ENCODE measurements at places on chromosomes 3 and 15. TPM values are rescaled to one million over a fixed set of nuclear protein-coding genes. Genes with fewer than 3 reads are reported as not detected.

Gene FOXP1
- 6.2 TPM for polyA plus RNA-seq

GRCh38 chr3:134511500-134511899, 25.6 kb downstream of the CEP63 start:
- H3K4me1 ChIP-seq, result no peaks in the 10 kb centered on the region
- no peak for DNase-seq
- no peak overlapping the region for H3K4me3 ChIP-seq

- DNase-seq, result no peak
- H3K27ac ChIP-seq, result no peak overlapping the region
- H3K36me3 ChIP-seq, result no peaks in the 10 kb centered on the region
- H3K27me3 ChIP-seq, result no peaks in the 10 kb centered on the region
These were observed 142.9 kb upstream of the MRPL3 start for GRCh38 chr3:131645638-131646037.

GRCh38 chr3:195790901-195791300, 20.8 kb downstream of the MUC4 start:
- H3K27me3 ChIP-seq, result no peaks in the 10 kb centered on the region
- no peak overlapping the region for H3K27ac ChIP-seq
- no peak for DNase-seq
- H3K4me3 ChIP-seq, result no peak overlapping the region
- H3K4me1 ChIP-seq, result no peaks in the 10 kb centered on the region
- H3K36me3 ChIP-seq, result no peaks in the 10 kb centered on the region

DNA sequence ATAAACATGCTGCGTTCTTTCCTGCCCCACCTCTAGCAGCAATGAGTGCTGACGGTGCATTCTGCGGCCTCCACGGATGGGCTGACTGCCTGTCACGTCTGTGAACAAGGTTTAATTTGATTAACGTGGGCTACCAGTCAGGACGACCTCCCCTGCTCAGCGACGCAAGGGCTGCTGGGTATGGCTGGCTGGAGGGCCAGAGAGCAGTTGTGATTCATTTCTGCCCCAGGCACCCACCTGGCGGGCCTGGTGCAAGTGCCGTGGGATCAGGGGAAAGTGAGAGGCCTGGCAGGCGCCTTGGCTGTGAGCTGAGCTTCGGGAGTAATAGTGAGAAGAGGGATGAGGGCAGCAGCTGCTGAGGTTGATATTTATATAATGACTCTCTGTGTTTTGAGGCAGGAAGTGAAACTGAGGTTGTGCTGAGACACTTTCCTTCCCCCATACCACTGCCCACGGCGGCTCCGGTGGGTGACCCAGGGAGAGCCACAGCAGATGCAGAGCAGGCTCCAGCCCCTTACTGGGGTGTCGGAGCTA, 190.4 kb upstream of the BCL6 start:
- no peaks in the 10 kb centered on the region for H3K4me1 ChIP-seq
- DNase-seq, result no peak
- no peaks in the 10 kb centered on the region for H3K27me3 ChIP-seq
- no peak overlapping the region for H3K27ac ChIP-seq

GRCh38 chr3:117651246-117651645, 941.7 kb downstream of the TUSC7 start:
- no peak overlapping the region for H3K27ac ChIP-seq
- no peak overlapping the region for H3K4me3 ChIP-seq
- no peaks in the 10 kb centered on the region for H3K4me1 ChIP-seq
- no peak for DNase-seq
- no peaks in the 10 kb centered on the region for H3K36me3 ChIP-seq
- H3K27me3 ChIP-seq, result no peaks in the 10 kb centered on the region

DNA sequence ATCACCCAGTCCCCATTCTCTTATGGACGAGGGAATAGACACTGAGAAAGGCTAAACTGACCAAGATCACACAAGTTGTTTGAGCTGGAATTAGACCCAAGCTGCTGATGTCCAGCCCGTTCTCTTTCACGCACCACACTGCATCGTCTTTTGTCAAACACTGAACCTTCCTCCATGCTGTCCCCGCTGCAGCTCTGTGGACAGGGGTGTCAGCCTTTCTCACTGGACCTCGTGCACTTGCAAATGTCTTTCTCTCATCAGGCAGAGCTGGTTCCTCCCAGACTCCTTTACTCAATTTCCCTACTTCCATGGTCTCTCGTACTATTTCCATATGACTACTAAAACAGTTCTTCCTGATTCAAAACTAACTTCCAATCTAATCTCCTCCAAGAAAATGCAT, 161.6 kb downstream of the MEIS2 start:
- H3K4me3 ChIP-seq, result no peak overlapping the region
- H3K27ac ChIP-seq, result no peak overlapping the region
- no peaks in the 10 kb centered on the region for H3K36me3 ChIP-seq
- H3K4me1 ChIP-seq, result no peaks in the 10 kb centered on the region
- DNase-seq, result no peak
- H3K27me3 ChIP-seq, result no peaks in the 10 kb centered on the region

- H3K4me3 ChIP-seq, result no peak overlapping the region
- peak; percentile 33 for DNase-seq
- H3K27ac ChIP-seq, result peak overlapping the region; percentile 56
- no peaks in the 10 kb centered on the region for H3K36me3 ChIP-seq
These were observed 121.7 kb upstream of the SPRED1 start for GRCh38 chr15:38130740-38131498.

GRCh38 chr15:22845289-22845900, 6.9 kb downstream of the NIPA2 start:
- no peak for DNase-seq
- peaks cover 15% of the 10 kb centered on the region for H3K36me3 ChIP-seq
- H3K27ac ChIP-seq, result no peak overlapping the region
- H3K27me3 ChIP-seq, result no peaks in the 10 kb centered on the region
- H3K4me3 ChIP-seq, result no peak overlapping the region

GRCh38 chr3:62529230-62529629, 155.9 kb upstream of the FEZF2 start:
- H3K27ac ChIP-seq, result no peak overlapping the region
- H3K27me3 ChIP-seq, result no peaks in the 10 kb centered on the region
- DNase-seq, result no peak

Gene RASGRP1
- 1.1 TPM for polyA plus RNA-seq

DNA sequence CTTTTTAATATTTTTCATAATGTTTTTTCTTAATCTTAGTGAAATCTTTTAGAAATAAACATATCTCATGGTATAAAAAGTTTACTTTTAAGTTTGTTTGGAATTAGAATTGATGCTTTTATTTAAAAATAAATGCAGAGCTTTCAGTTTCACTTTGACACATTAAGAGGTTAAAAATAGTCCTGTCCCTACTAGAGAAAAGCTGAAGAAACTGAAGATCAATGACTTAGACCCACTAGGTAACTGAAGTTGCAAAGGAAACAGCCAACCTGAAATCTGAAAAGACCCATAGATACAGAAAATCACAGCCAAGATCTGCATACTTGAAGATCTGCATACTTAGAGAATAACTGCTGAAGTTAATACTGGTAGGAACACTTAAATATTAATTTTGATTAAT, 237.6 kb downstream of the RAP2B start:
- H3K4me3 ChIP-seq, result no peak overlapping the region
- DNase-seq, result no peak
- H3K27me3 ChIP-seq, result no peaks in the 10 kb centered on the region
- H3K27ac ChIP-seq, result peak overlapping the region; percentile 70

DNA sequence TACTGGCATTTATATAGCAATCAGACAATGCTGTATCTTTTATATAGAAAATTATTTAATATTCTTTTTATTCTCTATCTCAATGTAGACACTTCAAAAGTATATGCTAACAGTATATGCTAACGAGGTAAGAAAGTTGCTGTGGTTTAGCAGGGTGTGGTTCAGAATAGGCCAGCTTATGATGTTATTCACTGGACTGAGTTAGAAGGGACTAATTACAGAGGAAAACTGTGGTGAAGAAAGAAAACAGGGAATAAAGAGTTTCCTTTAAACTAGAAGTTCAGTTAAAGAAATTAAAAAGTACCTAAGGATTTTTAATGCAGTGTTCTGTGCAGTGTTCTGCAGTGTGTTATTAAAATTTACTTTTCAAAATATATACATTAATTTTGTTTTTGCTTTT, 59.4 kb downstream of the MYO9A start:
- no peak overlapping the region for H3K4me3 ChIP-seq
- no peaks in the 10 kb centered on the region for H3K27me3 ChIP-seq
- no peak for DNase-seq
- no peaks in the 10 kb centered on the region for H3K4me1 ChIP-seq
- no peaks in the 10 kb centered on the region for H3K36me3 ChIP-seq
- no peak overlapping the region for H3K27ac ChIP-seq

DNA sequence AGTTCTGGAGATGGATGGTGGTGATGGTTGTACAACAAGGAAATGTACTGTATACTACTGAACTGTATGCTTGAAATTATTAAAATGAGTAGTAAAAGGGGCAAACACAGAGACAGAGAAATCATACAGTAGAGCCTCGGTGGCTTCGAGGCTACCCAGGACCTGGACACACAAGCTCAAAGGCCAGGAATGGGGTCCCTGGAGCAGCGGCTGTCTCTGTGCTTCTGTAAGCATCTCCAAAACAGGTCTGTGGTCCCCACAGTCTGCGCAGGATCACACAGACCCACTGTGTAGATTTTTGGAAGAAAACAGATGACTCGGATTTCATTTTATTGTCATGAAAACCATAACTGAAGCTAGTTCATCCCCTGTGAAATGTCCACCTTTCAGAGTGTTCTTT, 39.7 kb downstream of the PGPEP1L start:
- H3K27ac ChIP-seq, result no peak overlapping the region
- peaks cover 1% of the 10 kb centered on the region for H3K36me3 ChIP-seq
- H3K4me3 ChIP-seq, result no peak overlapping the region
- H3K4me1 ChIP-seq, result no peaks in the 10 kb centered on the region

DNA sequence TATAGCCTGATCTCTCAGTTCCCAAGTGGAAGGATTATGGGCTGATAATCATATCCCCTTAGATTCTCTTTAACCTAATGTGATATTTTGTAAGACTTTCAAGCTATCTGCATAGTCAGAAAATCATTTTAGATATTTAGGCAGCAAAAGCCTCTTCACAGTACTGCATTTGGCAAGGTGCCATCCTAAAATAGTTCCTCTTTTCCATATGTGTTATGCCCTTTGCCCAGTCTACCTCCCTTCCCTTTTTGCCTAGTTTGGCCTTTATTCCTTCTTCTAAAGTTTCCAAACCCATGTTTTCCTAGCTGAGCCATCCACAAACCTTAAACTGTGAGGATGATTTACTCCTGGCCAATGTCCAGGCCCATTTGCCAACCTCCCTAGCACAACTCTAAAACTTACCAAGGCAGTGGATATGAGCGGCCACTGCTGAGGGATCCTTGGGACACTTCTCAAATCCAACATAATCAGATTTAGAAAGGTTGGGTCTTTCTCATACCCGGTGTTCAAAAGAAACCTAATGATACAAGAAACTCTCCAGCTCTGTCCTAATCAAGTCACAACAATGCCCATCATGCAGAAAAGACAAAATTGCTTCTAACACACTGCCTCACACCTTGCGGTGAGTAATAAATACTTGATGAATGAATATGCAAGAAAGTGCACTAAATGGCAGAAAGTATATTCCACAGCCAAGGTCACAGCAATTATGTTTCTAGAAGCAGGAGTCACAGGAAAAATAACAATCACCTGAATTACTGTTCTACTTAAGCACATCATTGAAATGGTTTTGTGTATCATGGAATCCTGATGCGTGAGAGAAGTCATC, 493.9 kb downstream of the NLGN1 start:
- DNase-seq, result peak; percentile 9
- no peaks in the 10 kb centered on the region for H3K27me3 ChIP-seq
- H3K4me3 ChIP-seq, result no peak overlapping the region
- no peak overlapping the region for H3K27ac ChIP-seq
- H3K4me1 ChIP-seq, result peaks cover 8% of the 10 kb centered on the region

GRCh38 chr3:159301961-159302360, 500.1 kb downstream of the MFSD1 start:
- H3K36me3 ChIP-seq, result no peaks in the 10 kb centered on the region
- H3K4me3 ChIP-seq, result no peak overlapping the region
- no peaks in the 10 kb centered on the region for H3K27me3 ChIP-seq
- DNase-seq, result no peak

Gene CCPG1
- polyA plus RNA-seq, result 12.4 TPM

GRCh38 chr3:135033737-135034136, 238.7 kb downstream of the EPHB1 start:
- no peak for DNase-seq
- H3K27ac ChIP-seq, result no peak overlapping the region
- no peak overlapping the region for H3K4me3 ChIP-seq
- no peaks in the 10 kb centered on the region for H3K27me3 ChIP-seq
- H3K36me3 ChIP-seq, result no peaks in the 10 kb centered on the region

Gene SLC12A8
- polyA plus RNA-seq, result 6.9 TPM

GRCh38 chr15:41530363-41530956, 13.6 kb downstream of the RPAP1 start:
- H3K4me3 ChIP-seq, result no peak overlapping the region
- DNase-seq, result no peak
- H3K27ac ChIP-seq, result no peak overlapping the region

Gene MASP1
- polyA plus RNA-seq, result not detected

DNA sequence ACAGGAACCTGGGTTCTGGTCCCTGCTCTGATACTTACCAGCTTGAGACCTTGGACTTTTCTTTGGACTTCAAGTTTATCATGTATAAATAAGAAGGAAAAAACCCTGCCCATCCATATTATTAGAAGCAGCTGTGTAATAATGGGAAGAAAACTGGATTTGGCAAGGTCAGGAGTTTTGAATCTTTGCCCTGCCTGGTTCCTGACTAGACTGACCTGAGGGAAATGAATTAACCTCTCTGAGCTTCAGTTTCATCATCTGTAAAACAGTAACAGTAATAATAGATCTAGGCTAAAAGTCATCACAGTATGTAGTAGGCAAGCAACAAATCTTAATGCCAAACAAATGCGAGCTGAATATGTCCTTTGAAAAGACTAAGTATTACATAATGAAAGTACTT, 68.8 kb downstream of the FSIP1 start:
- no peaks in the 10 kb centered on the region for H3K27me3 ChIP-seq
- no peaks in the 10 kb centered on the region for H3K36me3 ChIP-seq
- H3K4me1 ChIP-seq, result peaks cover under 1% of the 10 kb centered on the region
- H3K27ac ChIP-seq, result no peak overlapping the region
- no peak for DNase-seq

GRCh38 chr3:78907367-78907766, 860.4 kb downstream of the ROBO1 start:
- DNase-seq, result no peak
- H3K27me3 ChIP-seq, result no peaks in the 10 kb centered on the region
- H3K27ac ChIP-seq, result no peak overlapping the region
- H3K4me1 ChIP-seq, result no peaks in the 10 kb centered on the region

GRCh38 chr3:35448121-35448520, 191.2 kb upstream of the ARPP21 start:
- H3K27ac ChIP-seq, result no peak overlapping the region
- no peaks in the 10 kb centered on the region for H3K36me3 ChIP-seq
- no peaks in the 10 kb centered on the region for H3K4me1 ChIP-seq

- H3K27ac ChIP-seq, result no peak overlapping the region
- no peak overlapping the region for H3K4me3 ChIP-seq
- H3K4me1 ChIP-seq, result no peaks in the 10 kb centered on the region
- H3K36me3 ChIP-seq, result no peaks in the 10 kb centered on the region
These were observed 1570.1 kb downstream of the SI start for GRCh38 chr3:163508206-163508605.

GRCh38 chr15:99446565-99447496, 119.0 kb upstream of the MEF2A start:
- peaks cover 2% of the 10 kb centered on the region for H3K27me3 ChIP-seq
- no peak overlapping the region for H3K27ac ChIP-seq
- H3K4me3 ChIP-seq, result no peak overlapping the region
- H3K4me1 ChIP-seq, result peaks cover 28% of the 10 kb centered on the region
- no peaks in the 10 kb centered on the region for H3K36me3 ChIP-seq
- DNase-seq, result no peak

Gene P2RY14
- polyA plus RNA-seq, result not detected
